ENCODE measurements at places on chromosomes 1 and 21.

- no peak for DNase-seq
Measured at GRCh38 chr1:111318523-111318922, 27.9 kb downstream of the CHIA start.

- DNase-seq = no peak
Measured at GRCh38 chr1:21381354-21381753, 58.6 kb upstream of the NBPF3 start.

DNA sequence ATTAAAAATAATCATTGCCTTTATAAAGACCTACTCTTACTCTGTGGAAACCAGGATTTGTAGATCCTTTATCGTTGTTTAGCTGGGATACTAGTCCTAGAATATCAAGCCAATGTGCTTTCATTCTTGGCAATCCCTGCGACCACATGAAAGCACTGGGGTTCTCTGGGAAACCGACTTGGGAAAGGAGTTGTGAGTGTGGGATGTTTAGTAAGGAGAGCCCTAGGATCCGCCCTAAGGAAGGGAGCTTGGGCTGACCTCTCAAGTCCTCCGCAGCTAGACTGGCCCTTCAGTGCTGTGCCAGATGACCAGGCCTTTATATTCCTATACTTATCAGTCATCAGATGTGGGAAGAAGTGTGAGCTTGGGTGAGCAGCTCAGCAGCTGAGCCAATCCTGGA, 5.2 kb upstream of the KRTAP19-8 start:
- no peak for DNase-seq

DNA sequence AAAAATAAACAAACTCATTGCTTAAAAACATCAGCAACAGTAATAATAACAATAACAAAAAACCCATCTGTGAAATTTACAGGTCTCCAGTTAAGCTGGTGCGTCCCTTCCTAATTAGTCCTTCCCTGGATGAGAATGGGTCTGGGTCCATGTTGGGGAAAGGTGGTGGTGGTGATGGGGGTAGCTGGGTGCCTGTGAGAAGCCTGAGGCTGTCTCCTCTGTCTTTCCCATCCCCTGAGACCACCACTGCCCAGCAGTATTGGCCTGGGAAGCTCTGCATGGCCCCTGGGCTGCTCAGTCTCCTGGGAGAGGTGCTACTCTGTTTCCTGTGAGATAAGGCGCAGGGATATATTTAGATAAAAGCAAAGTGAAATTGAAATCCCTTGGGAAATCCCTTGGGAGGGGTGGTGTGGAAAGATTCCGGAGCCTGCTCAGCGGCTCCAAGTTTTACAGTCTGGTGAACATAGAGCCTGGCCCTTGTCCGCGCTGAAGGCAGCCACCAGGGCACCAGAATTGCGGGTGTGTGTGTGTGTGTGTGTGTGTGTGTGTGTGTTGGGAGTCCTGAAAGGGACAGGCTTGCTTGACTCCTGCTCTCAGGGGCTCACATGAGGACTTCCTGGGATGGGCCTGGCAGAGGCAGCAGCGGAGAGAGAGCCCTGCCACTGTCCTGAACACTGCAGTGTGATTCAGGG, 150.2 kb downstream of the FOXD2 start:
- DNase-seq = peak; percentile 53

- no peak for DNase-seq
Measured at GRCh38 chr1:184034761-184035379, 2.7 kb downstream of the COLGALT2 start.

GRCh38 chr21:16047904-16048303, 318.1 kb downstream of the USP25 start:
- no peak for DNase-seq

DNA sequence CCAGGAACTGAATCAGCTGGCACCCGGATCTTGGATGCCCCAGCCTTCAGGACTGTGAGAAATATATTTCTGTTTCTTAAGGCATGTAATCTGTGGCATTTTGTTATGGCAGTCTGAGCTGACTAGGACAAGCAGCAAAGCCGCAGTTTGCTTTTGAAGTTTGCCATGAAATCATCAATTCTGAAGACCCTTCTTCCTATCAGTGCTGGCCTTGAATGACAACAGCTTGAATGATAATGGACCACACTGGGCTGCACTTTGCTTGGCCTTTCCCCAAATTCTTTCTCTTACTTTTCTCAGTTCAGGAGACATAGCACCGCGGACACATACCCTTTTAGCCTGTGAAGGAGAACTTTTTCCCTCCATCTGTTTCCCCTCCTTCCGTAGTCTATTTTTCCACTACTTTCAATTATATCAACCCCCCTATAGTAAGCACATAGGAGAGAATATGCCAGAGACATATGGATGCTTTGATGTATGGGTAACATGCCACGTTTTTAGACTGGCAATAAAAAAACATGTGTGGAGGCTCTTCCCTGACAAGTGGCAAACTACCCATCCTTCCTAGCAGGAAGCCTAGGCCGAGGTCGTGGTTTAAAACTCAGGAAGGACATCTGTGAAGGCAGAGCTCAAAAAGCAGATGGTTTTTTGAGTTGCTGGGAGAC, 42.9 kb downstream of the HLX start:
- no peak for DNase-seq

DNA sequence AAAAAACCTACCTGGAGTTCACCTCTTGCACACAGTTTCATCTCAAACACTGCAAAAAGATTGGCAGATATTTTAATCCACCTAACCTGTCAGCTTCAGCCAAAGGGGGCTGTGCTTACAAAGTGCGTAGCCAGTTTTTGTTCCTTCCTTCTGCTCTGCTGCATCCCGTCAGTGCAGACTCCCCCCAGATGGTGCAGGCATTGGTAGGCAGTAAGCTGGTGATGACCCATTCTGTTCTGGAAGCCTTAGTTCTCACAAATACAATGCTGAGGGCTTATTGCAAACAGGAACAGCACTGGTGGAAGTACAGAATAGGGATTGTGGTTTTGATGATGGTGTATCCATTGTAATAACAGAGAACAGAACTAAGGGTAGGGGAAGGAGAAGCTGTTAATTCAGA, 239.5 kb downstream of the RYR2 start:
- DNase-seq = no peak

- DNase-seq = no peak
Measured at GRCh38 chr1:201715801-201716741, 112.9 kb upstream of the IPO9 start.

DNA sequence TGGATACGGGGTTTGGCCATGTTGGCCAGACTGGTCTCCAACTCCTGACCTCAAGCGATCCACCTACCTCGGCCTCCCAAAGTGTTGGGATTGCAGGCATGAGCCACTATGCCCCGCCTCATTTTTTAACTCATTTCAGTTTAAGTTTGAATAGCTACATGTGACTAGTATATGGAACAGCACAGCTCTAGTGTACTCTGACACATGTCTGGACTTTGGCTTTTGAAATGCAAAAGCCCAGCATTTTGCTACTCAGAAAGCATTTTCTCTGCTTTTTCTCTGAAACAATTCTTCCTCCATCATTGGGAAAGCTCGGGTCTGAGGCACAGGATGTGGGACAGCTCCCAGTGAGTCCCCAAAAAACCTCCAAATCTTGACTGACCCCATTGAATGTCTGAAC, 4.0 kb upstream of the SSR2 start:
- DNase-seq = no peak

GRCh38 chr1:207084701-207085180, 3.9 kb upstream of the C4BPB start:
- peak; percentile 76 for DNase-seq

GRCh38 chr21:46005081-46005480, 23.5 kb downstream of the COL6A1 start:
- no peak for DNase-seq

DNA sequence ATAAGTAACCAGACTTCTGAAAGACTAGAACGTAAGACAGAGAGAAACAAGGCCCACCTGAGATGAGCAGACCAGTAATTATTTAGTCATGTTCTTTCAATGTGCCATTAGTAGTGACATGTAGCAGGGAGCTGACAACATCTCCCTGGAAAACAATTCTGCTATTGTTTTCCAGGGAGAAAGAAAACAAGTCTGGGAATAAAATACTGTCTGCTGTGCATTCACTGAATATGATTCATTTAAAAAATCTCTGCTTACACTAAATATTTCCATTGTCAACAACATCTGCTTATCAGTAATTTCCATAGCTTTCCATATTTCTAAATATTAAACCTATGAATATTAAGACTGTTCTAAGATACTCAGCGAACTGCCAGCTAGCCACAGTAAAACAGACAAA, 80.0 kb downstream of the VCAM1 start:
- DNase-seq = no peak

DNA sequence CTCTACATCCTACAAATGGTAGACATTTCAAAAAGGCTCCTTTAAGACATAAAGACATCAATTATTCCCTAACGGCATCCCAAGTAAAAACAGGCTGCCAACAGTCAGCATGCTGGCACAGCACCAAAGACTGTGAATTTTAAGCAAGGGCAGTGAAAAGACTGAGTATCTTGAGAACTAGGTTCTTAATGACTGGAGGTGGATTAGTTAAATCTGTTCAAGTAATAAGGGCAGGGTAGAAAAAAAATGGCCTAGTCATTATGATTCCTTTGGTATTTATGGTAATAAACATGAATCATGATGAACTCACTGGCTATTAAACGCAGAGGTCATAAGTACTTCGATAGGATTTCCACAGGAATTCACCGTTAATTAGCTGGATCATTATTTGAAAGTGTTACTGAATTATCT, 75.2 kb downstream of the KIFAP3 start:
- DNase-seq = no peak

DNA sequence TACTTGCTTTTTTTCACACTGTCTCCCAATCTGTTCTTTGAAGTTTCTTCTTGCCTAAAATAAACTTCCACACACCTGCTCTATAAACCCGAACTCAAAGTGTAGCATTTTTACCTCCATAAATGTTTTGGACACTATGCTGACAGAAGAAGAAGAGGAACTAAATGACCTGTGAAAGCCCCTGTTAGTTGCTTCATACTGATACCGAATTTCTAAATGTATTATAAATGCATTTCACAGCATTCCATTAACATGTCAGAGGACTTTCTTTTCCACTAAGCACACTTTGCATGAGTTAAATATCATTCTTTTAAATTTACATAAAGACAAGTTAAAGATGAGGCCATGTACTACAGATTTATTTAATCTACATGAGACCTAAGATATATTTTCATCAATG, 281.0 kb downstream of the SMYD3 start:
- DNase-seq = no peak

DNA sequence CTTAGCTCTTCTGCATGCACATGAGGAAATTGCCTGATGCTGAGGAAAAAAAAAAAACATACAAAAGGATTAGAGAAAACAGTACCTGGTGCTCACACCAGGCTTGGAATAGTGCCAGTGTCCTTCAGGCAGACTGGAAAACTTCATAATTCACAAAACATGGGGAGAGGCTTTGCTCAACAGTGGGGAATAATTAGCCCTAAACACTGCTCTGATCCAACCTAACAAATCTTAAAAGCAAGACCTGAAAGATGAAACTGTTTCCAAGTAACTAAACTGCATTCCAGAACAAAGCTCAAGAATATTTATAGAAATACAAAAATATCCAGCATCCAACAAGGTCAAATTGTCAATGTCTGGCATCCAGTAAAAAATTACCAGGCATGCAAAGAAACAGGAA, 124.8 kb downstream of the AK5 start:
- no peak for DNase-seq

DNA sequence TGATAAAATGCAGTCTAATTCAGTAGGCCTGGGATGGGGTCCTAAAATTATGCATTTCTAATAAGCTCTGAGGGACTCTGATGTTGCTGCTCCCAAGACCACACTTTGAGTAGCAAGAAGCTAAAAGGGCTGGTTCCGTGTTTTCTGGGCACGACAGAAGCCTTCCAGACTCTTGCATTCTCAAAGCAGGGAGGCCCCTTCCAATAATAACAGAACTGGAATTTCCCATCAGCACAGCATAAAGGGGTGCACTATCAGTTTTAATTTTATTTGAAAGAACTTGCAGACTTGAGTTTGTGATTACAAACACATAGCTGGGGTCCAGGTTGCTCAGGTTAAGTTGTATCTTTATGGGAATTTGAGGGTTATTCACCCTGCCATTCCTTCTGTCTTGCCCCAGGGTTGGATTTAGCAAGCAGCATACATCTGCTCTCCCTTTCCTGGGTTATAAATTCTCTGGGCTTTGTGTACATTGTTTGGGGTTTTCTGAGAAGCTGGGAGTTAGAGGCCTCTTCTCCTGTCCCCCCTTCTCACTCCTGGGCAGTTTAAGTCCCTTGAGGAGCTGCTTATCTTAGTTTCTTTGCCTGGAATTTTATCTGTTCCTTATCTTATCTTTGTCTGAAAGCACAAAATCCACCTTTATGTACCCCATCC, 94.2 kb upstream of the SLC2A1 start:
- no peak for DNase-seq

GRCh38 chr1:228016181-228016510, 9.3 kb downstream of the WNT3A start:
- DNase-seq = no peak

DNA sequence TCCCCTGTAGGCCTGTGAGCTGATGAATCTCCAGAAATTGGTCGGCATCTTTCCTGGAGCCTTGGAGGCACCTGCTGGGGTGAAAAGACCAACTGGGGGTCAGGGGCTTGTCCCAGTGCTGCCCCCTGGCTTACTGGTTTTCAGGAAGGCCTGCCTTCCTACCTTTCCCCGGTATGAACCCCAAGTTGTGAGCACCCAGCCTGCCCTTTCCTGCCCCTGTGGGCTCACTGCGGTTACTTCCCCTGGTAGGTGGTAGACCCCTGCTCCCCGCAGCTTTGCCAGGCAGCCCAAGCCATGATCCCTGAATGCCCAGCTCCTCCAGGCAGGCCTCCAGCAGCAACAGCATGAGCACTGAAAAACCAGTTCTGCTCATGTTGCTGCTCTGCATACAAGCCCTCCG, 10.2 kb downstream of the DMRTB1 start:
- no peak for DNase-seq

- no peak for DNase-seq
Measured at GRCh38 chr1:89460325-89460724, 64.3 kb upstream of the LRRC8B start.

DNA sequence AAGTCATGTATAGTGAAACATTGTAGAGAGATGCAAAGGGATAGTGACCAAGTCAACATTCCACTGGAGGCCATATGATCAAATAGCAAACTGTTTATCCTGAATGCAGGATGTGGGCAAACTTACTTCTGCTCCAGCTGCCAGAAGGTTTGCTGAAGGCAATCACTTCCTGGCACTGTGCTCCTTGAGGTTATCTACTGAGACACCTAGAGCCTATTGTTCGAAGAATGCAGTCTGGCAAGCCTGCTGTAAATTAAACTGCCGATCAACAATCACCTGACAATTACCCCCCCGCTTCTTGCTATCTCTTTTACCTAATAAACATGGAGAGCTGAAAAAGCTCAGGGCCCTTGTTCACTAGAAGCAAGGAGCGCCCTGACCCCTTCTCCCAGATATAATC, 139.4 kb upstream of the B3GALT2 start:
- DNase-seq = no peak

GRCh38 chr1:26408604-26409003, 2.0 kb upstream of the LIN28A start:
- DNase-seq = peak; percentile 73

- DNase-seq = no peak
Measured at GRCh38 chr1:151799179-151800022, 5.8 kb downstream of the LINGO4 start.

GRCh38 chr1:159214149-159214760, 9.6 kb downstream of the ACKR1 start:
- DNase-seq = peak; percentile 67

- no peak for DNase-seq
Measured at GRCh38 chr1:198374288-198374687, 166.2 kb downstream of the ATP6V1G3 start.

- DNase-seq = no peak
Measured at GRCh38 chr1:4468386-4468785, 186.0 kb upstream of the AJAP1 start.
